ENCODE measurements at places on chromosomes 7 and 10.

DNA sequence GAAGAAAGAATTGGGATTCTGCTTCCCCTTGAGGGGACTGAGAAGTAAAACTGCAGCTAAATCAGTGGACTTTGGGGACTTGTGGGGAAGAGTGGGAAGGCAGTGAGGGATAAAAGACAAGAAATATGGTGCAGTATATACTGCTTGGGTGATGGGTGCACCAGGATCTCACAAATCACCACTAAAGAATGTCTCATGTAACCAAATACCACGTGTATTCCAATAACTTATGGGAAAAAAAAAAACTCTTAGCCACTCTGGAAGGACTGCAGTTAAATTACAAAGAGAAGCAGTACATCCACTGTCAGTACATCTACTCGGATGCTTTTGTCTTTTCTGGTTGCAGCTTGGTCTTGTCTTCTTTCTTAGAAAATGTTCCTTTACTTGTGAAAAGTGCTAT is 27.4 kb upstream of the GOT1 start:
- no peak for DNase-seq

- DNase-seq = no peak
These were observed 190.4 kb downstream of the SLC25A13 start for GRCh38 chr7:96131525-96131924.

DNA sequence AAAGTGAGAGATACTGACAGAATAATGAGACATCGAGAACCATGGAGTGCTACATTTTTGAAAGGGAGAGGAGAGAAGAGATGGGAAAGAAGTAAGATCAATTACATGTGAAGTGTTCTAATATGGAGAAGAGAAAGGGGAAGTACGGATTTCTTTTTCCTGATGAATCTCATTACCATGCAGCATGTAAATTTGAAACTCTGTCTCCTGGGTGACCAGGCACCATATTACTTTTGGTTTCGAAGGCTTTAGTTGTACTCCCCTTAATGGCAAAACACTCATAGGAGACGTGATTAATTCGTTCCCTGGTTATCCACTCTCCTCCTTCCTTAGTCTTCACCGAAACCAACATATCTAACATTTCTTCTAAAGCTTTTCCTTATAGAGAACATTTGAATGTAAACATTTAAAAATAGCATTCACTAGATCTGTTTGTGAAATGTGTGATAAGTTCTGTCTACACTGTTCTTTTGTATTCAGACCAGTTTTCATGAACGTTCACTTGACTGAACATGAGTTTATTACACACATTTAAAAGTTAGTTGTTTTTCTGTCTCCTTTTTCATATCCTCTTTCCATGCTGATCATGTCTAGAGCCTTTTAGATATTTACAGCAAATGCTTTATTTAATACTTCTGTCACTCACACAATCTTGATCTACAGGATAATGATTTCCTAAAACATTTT is 80.2 kb upstream of the MSRB2 start:
- no peak for DNase-seq

DNA sequence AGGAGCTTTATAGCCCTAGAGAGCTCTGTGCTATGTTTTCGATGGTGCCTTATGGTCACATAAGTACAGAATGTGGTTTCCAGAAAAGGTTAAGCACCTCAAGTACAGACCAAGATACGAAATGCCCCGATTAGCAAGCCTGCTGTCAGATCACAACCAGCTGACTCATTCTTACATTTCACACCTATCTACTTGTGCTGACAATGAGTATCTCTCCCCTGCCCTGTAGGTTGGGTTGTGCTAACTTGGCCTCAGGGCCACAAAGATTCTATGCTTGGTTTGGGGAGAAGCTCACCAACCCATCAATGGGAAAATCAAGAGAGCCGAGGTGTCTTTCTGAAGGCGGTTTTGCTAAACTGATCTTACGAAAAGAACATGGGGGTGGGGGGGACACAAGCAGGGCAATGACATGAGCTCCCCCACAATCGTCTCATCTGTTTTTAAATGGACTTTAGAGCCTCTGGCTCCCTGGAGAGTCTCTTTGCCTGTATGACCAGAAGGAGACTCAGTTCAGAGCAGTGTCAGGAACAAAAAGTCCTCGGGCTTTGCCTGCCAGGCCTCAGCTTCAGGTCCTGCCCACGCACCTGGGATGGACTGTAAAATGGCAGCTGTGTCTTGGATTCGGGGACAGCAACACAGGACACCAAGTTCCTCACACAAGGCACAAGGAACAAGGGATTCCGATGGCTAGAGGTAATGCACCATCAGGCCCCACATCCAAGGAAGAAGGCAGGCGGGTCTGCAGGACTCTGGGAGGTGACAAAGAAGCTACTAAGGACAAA is 55.1 kb downstream of the FAM53B start:
- DNase-seq = no peak

- no peak for DNase-seq
These were observed 97.4 kb downstream of the ELFN1 start for GRCh38 chr7:1767524-1767923.

GRCh38 chr10:123038782-123039631 is 30.2 kb downstream of the ACADSB start:
- no peak for DNase-seq

Measured in C1 segment of cervical spinal cord (tissue), 14 donors.